Inflammatory macrophage treated with lipopolysaccharide for 1 hour (primary cell): ENCODE measurements at places on chromosomes 11 and 22.

DNA sequence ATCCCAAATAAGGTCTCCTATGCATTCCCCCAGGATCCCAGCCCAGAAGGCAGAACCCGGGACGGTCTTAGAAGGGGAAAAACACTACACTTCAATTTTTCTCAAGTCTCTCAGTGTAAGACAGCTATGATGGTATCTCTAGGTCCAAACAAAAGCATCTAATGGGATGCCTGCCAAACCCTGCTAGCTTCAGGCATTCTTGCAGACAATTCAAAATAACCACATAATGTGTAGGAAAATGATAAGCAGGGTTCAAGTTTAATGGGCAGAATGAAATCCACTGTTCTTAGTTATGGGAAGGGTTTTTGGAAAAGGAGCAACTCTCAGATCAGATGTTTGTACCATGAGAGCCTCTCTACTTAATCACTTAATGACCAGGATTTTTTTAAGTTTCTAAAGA lies 119.8 kb upstream of the ANO1 start:
- DNase-seq, result no peak

DNA sequence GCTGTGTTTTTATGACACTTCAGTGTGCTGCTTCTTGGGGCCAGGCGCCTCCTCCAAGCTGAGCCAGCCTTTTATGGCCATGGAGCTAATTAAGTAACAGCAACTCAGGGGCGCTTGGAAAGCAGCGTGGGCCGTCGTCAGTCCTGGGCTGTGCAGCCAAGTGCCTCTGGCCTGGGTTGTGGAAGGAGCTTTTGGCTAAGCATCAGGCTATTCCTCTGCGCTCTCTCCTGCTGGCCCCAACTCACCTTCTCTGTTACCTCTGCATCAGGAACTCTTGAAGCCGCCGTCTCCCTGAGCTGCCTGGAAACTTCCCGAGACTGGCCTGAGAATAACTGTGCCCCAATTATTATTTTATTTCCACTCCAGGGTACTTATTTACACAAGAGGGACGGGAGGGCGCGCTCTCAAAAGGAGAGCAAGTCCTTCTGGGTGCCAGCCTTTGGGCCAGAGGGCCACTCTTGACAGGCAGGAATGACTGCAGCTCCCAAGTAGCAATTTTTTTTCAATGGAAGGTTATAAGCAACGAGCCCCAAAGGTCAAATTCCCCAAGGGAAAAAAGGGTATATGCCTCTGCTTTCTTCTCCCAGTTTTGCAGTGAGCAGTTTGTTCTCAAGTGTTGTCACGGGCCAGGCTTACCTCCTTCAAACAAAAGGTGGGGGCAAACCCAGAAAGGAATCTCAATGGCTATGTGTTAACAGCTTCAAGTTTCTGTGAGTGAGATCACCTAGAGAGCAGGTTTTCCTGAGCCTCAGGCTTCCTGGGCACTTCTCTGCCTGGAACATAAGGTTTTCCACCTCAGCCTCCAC lies 38.5 kb upstream of the NAV2 start:
- no peak for DNase-seq

- no peak for DNase-seq
Observed at GRCh38 chr11:14288189-14288935, 70.6 kb downstream of the RRAS2 start.

- DNase-seq, result no peak
Observed at GRCh38 chr11:69097263-69097662, 48.5 kb downstream of the TPCN2 start.

DNA sequence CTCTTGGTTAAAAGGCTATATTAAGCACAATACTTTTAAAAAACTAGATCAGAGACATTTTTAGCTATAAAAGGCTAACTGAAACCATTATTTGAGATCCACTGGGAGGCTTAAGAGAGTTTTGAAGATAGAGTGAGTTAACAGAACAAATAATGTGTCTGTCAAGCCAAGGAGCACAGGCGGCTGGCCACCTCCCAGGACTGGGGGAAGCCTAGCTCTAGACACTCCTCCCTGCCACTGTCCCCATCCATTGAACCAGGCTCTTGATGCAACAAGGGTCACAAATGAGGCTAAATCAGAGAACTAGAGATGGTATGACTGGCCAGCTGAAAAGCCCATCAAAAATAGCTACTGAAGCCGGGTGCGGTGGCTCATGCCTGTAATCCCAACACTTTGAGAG lies 63.0 kb downstream of the C22orf31 start:
- no peak for DNase-seq

DNA sequence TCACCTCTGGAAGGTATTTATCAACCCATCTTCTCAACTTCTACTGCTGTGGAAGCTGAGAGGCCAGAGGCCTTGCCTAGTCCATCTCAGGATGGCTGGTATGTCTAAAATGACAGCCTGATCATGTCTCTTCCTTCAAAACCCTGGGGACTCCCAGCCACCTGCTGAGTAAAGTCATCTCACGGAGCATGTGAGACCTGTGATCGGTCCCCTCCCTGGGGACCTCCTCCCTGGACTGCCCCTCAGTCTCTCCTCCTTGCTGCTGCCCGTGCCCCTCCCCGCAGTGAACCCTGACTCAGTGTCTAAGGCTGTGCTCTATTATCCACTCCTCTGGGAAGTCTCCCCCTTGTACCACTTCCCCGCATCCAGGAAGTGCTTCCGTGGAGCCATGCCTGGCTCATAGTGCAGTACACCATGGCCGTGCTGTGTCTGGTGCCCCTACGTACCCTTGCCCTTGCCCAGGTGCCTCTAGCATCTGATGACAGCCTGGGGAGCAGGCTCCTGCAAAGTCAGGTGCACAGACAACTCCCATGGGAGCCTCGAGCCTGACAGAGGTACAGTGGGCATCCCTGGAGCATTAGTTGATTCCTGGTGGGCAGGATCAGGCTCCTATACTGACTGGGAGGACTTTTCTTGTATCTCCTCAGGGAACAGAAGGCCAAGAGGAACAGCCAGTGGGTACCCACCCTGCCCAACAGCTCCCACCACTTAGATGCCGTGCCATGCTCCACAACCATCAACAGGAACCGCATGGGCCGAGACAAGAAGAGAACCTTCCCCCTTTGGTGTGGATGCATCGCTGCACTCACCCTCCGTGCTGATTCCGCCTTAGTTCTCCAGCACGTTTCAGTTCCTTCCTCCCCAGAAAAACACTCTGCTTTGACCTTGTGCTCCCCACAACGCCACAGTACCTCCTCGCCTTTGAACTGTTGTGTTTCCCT lies 13.8 kb downstream of the SMARCB1 start:
- DNase-seq, result no peak

- no peak for DNase-seq
Observed at GRCh38 chr22:44118645-44119315, 61.9 kb upstream of the PARVG start.

DNA sequence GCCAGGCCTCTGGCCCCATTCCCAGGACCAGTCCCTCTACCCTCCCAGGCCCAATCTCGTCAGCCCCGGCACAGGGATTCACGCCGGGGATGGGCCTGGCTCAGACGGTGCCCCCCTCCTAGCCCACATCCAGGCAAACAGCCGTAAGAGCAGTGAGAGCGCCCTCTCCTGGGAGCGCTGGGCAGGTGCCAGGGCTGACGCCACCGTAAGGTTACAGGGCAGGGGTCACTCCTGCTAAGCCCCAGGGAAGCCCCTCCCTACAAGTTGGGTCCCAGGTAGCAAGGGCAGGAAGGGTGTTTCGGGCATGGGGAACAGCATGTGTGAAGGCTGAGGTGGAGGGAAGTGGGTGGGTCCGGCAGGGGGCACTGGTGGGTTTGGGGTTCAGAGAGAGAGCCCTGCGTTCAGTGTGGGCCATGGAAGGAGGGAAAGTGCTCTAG lies 19.2 kb upstream of the PPARA start:
- no peak for DNase-seq

DNA sequence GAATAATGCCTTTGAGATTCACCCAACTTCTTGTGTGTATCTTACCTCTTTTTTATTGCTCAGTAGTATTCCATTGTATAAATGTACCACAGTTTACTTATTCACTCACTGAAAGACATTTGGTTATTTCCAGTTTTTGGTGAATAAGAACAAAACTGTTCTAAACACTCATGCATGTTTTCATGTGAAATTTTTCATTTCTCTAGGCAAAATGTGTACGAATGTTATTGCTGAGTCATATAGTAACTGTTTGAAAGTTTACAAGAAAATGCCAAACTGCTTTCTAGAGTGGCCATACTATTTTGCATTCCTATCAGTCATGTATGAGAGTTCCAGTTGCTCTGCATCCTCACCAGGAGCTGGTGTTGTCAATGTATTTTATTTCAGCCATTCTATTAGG lies 8.8 kb upstream of the EMSY start:
- no peak for DNase-seq

- peak; percentile 69 for DNase-seq
Observed at GRCh38 chr11:60913793-60914632, at the start of gene TMEM109. Gene TMEM109, plus strand, starts transcription at chr11:60914158. Its CDS starts 5,536 bp downstream, at chr11:60919694.

DNA sequence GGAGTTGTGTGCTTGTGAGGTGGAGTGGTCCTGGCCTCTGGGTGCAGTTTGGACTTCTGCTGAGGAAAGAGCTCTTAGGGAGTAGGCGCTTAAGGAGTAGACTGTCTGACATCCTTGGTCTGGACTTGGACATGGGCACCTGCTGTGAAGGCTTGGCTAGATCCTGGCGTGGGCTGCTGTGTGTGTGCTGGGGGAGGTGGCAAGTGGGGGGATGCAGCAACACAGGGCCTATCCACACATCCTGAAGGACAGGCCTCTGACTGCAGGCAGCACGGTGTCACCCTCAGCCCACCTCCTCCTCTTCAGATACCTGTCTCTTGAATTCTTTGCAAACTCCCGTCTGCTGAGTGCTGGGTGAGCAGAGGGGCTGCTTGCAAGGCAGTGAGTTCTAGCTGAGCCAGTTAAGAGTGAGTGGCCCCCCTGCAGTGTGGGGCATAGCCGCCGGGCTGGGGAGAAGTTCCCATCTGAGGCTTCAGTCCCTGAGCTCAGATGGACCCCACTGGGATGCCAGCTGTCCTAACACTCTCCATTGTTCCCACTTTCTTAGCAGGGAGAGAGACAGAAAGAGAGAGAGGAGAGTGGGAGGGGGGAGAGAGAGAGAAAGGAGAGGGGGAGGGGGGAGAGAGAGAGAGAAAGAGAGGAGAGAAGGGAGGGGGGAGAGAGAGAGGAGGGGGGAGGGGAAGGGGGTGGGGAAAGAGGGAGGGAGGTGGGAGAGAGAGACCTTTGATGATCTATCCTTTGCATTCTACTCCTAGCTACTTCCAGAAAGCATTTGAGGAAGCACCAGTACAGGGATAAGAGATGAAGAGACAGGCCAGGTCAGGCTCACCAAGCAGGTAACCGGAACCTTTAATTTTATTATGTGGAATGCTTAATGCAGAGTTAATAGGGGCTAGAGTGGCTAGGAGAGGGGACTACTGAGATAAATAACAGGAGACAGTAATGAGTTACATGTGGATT lies 12.6 kb downstream of the SOX10 start:
- no peak for DNase-seq

GRCh38 chr11:44680982-44681597 lies 45.7 kb upstream of the TSPAN18 start:
- DNase-seq, result no peak

DNA sequence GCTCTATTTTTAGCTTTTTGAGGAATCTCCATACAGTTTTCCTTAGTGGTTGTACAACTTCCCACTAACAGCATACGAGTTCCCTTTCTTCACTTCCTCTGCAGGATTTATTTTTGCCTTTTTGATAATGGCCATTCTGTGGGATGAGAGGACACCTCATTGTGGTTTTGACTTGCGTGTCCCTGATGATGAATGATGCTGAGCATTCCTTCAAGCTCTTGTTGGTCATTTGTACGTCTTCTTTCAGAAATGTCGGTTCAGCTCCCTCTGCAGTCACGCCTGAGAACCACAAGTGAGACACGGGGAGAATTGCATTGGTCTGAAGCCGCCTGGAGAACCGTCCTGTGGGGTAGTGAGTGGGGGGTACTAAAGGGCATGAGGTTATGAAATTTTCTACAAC lies 2.0 kb upstream of the KRTAP5-10 start:
- DNase-seq, result peak; percentile 66

DNA sequence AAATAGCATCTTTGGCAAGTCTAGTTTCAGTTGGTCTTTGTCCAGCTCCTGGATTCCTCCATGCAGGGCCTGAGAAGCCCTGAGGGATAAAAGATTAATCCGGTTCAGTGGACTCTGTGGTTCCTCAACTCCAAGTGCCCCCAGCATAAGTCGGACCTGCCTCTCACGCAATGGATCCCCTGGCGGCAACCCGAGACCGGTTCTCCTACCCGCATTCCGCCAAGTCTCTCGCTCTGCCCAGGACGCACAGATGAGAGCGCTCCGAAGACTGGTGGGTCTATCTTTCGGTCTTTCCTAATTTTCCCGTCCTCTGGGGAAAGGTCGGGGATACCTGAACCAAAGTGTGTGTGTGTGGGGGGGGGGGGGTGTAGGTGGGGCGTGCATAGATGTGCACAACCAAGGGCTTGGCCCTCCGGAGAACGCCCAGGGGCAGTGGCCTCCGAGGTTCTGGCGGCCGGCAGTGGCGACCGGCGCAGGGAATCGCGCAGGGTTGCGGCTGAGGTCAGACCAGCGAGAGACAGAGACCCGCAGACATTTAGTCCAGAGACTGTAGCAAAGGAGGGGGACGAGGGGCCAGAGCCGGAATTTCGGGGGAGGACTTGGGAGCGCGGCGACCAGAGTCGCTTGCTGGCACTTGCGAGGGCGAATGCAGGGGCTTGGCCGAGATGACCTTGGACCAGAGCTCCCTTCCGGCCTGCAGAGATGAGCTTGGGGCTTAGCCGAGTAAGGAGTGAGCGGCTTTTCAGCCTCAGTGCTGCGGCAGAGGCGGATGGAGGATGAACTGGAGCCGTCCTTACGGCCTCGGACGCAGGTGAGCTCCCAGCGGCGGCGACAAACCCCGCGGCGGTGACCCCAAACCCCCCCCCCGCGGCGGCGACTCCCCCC lies 712 bp upstream of the SLC2A11 start:
- DNase-seq, result peak; percentile 28

DNA sequence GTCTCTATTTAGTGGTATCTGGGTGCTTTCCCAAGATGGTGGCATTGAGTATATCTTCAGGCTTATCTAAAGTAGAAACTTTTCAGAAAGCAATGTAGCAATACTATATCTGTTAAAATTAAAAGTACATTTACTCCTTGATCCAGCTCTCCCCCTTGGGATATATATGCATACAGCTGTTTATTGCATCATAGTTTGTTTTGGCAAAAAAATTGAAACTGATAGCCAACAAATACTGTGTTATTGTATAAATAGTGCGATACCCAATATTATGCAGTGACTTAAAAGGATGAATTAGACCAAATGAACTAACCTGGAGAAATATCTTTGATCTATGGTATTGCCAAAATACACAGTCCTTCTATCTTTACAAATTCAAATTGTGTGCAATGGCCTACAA lies 8.4 kb upstream of the OR10A3 start:
- DNase-seq, result no peak

DNA sequence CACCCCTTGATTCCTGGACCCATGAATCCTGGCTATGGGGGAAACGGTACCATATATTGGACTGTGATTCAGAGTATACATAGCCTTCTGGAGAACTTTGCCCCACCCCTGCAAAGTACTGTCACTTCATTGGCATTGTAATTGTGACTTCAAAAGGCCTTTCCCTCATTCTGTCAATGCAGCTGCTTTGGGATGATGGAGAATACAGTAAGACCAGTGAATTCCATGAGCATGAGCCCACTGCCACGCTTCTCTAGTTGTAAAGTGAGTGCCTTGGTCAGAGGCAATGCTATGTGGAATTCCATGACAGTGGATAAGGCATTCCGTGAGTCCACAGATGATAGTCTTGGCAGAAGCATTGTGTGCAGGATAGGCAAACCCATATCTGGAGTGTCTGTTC lies 25.7 kb upstream of the MSANTD2 start:
- DNase-seq, result no peak

GRCh38 chr11:110123003-110123402 lies 29.8 kb downstream of the ZC3H12C start:
- DNase-seq, result no peak

- DNase-seq, result no peak
Observed at GRCh38 chr22:28560046-28560742, 119.4 kb downstream of the TTC28 start.
